ENCODE measurements at places on chromosomes 6 and 20.

DNA sequence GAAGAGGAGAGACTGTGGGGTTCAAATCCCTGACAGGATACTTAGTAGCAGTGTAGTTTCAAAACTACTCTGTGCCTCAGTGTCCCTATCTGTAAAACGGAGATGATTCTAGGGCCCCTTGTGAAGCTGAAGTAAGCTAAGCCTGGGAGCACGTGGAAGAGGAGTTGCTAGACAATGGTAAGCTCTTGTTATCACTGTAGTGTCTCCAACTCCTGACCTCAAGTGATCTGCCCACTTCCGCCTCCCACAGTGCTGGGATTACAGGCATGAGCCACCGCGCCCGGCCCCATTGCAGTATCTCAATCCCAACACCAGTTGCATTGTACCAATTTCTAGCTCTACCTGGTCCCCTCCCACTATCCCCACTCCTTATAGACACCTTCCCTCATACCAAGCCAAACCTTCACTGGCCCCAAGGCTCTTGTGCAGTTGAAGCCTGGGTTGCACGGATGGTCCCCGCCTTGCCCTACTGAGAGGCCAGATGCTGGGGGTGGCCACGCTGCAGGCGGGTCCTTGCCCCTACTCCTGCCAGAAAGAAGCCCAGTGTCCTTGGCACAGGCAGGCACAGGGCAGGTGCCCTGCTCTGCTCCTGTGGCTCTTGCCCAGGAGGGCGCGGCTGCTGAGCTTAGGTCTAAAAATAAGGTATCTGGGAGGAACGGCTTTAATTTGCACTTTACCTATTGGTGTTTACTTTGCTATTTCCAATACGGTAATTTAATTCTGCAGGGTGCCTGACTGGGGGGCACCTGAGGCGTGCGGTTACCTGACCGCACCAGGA lies 118.1 kb downstream of the VEGFA start:
- no peak for DNase-seq

GRCh38 chr20:58196402-58197184 lies 31.9 kb downstream of the ANKRD60 start:
- DNase-seq, result no peak

DNA sequence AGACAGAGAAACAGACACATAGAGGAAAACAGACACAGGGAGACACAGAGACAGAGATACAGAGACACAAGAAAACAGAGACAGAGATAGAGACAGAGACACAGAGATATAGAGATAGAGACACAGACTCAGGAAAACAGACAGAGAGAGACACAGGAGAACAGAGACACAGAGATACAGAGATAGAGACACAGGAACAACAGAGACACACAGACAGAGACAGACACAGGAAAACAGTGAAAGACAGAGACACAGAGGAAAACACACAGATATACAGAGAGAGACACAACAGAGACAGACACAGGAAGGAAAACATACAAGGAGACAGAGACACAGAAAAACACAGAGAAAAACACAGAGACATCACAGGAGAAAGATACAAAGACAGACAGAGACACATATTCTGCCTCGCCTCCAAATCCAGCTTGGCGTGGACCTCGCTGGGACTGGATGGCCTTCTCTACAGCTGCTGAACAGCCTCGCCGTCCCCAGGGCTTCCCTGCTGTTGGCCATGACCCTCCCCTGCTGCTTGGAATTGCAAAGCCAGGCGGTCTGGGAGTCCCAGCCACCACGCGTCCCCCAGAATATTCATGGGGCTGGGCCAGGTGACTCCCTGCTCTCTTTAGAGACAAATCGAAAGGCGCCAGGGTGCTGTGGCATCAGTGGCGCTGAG lies 36.8 kb downstream of the NTSR1 start:
- DNase-seq, result no peak

GRCh38 chr6:54515013-54515412 lies 206.8 kb downstream of the TINAG start:
- no peak for DNase-seq

GRCh38 chr6:80197474-80197873 lies 91.0 kb downstream of the BCKDHB start:
- DNase-seq, result no peak

DNA sequence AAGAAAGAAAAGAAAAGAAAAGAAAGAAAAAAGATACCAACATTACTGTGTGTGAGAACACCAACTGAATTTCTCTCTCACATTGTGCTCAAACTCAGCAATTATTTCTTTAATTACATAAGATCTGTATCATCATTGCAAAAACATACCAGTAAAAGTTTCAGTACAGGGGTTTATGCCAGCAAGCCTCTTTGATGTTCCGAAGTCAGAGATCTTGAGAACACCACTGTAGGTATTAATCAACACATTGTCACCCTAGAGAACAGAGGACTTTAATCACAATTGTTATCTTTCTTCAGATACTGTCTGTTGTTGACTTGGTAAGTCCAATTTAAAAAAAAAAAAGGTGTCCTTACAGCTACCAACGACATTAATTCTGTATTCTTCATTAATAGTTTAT lies 60.9 kb upstream of the MAP7 start:
- no peak for DNase-seq

DNA sequence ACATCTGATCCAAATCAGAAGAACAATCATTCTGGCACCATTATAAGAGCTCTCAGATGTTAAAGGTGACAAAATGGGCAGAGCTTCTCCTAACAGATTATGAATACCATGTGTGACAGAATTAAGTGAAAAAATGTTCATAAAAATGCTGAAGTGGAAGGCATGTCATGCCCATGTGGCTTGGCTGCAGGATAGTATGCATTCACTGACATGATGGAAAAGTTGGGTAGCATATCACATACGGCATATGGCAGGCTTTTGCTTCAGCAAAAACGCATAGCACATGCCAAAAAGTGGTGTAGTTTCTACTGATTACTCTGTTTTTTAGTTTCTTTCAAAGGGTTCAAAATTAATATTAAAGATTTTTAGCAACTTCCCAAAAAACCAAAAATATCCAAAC lies 731.5 kb upstream of the EPHA7 start:
- DNase-seq, result no peak

DNA sequence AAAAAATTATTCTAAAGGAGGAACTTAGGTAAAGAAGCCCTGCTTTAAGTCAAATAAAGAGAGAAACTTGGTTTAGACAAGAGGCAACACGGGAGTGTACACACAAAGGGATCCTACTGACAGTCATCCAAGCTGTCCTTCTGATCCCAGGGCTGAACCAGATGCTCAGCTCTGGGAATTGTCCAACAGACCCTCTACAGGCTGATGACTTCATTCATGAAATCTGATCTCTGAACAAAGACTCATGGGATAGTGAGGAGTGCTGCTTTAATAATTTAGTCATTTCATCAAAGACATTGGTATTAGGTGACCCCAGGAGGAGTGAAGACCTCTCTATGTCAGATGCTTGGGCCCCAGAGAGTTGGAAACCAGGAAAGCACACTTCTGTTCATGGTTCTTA lies 65.6 kb upstream of the ARMH2 start:
- DNase-seq, result no peak

- DNase-seq, result no peak
Measured at GRCh38 chr20:5156675-5157448, 30.1 kb downstream of the CDS2 start.

DNA sequence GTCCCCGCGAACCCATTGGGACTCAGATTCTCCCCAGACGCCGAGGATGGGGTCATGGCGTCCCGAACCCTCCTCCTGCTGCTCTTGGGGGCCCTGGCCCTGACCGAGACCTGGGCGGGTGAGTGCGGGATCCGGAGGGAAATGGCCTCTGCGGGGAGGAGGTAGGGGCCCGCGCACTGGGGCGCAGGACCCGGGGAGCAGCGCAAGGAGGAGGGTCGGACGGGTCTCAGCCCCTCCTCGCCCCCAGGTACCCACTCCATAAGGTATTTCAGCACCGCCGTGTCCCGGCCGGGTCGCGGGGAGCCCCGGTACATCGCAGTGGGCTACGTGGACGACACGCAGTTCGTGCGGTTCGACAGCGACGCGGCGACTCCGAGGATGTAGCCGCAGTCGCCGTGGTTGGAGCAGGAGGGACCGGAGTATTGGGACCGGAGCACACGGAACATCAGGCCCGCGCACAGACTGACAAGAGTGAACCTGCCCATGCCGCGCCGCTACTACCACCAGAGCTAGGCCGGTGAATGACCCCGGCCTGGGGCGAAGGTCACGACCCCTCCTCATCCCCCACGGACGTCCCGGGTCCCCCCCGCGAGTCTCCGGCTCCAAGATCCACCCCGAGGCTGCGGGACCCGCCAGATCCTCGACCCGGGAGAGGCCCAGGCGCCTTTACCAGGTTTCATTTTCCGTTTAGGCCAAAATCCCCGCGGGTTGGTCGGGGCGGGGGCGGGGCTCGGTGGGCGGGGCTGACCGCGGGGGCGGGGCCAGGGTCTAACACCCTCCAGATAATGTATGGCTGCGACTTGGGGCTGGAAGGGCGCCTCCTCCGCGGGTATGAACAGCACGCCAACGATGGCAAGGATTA lies 15.7 kb upstream of the HLA-A start:
- DNase-seq, result peak; percentile 74

- no peak for DNase-seq
Measured at GRCh38 chr20:3866464-3866863, 19.8 kb downstream of the MAVS start.

Measured in central memory CD8-positive, alpha-beta T cell (primary cell).